ENCODE measurements at places on chromosomes 13 and 19. TPM values are rescaled to one million over a fixed set of nuclear protein-coding genes. Genes with fewer than 3 reads are reported as not detected.

DNA sequence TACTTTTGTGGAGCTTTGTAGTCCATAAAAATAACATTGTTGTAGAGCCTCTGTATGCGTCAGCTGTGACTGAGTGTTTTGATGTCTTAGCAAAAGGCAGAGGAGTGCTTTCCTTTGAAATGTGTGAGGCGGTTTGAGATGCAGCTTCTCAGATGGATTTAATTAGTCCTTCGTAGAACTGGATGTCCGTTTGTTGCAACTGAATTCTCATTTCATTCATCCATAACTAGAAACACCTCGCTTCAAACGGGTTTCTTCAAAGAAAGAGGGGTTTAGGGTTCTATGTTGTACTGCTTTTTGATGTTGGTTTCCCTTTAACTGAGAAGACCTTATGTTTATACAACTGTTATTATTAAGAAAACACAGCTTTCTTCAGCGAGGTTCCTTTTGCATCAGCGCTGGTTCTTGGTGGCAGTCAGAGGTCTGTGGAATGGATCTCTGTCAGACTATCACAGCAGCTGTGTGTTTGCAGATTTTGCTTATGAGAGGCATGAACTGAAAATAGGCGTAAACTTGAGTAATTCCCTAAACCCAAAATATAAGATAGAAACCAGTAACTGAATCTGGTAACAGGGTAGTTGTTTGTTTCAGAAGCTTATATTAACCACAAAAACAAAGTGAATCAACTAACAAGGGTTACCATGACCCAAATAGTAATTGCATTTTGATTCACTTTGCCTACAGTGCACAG, 194.4 kb downstream of the GGACT start:
- no peak for DNase-seq

DNA sequence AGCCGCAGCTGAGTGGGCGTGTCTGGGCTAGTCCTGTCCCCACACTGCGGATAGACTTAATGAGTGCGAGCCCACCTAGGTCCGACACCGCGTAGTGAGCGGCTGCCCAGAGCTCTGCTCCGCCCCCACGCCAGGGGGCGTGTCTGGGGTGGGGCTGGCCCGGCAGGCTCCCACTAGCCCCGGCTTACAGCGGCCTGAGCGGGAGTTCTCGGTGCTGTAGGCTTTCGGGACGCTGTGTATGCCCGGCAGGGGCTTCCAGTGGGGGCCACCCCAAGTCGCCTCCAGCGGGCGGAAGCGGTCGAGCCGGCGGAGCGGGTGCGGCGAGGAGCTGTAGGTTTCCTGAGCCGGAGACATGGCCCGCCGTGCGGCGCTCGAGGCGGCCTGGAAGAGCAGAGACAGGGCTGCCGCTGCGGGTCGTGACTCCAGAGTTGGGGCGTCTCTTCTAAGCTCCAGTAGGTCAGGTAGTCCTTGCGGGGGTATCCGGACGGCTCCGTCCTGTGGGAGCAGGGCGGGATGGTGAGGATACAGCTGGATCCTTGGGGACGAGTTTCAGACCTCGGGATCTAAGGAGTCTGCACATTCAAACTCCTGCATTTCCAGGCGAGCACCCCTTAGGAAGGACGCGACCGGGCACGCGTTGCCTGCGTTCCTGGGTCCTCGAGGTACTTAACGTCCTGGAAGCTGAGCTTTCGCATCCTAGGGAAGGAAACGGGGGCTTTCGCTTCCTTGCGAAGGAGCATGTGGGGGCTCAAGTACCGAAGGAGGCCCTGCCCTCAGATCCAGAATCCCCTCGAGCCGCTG, 1.2 kb downstream of the CGB7 start:
- peak; percentile 71 for DNase-seq

GRCh38 chr13:97135883-97136282, 86.2 kb upstream of the MBNL2 start:
- DNase-seq, result no peak

- no peak for DNase-seq
Observed at GRCh38 chr19:45772912-45773311, 3.9 kb upstream of the SIX5 start.

- no peak for DNase-seq
Observed at GRCh38 chr13:79191501-79191900, 214.6 kb downstream of the RBM26 start.

DNA sequence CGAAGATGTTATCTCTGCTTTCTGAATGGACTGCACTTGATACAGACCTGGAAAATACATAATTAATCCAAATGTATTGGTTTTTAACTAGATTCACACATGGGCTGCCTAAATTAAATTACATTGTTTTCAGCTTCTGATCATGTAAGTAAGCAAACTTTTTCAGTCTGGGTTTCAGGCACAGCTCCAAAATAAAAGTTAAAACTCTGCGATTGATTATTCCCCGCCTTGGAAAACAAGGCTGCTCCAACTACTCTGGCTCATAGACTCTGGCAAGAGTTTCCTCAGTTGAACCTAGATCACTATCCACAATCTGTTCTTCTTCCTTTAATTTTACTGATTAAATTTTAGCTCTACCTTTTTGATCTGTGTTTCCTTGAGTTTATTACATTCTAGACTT, 526.0 kb upstream of the SPRY2 start:
- no peak for DNase-seq

- no peak for DNase-seq
Observed at GRCh38 chr13:72745260-72745659, 17.5 kb downstream of the BORA start.

- no peak for DNase-seq
Observed at GRCh38 chr13:101298517-101298916, 117.8 kb downstream of the NALCN start.

DNA sequence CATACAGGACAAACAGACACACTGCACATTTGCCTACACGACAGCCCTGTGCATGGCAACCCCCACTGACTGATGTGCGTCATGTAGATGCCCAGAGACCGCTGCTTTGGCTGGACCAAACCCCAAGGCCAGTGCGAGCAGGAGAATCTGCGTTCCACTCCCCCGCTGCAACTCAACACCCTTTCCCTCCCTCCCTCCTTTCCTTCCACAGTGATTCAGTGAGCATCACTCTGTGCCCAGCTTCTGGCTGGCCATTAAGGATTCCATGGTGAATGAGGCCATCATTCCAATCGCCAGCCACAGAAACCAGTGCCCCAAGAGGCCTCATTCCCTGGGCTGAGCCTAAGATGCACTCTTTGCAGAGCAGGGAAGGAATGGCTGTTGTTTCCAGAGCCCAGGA, 61.6 kb downstream of the GSX1 start:
- DNase-seq, result no peak

GRCh38 chr19:7748756-7749155, 1.4 kb upstream of the CD209 start:
- no peak for DNase-seq

DNA sequence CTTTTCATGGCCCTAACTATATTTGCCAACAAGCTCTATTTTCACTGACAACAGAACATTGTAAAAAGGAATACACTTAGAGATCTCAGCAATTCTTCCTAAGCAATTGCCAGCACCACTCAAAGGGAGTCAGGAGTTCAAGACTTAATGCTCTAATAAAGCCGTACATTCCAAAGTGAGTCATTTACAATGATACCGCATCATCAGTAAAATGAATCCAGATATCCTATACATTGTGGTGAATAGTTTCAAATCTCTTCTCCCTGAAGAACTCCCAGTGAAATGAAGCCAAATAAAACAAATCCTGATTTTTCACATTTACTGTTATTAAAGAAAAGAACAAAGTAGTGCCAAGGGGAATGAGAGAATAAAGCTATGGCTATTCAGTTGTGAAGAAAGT, 2898.7 kb upstream of the PCDH20 start:
- DNase-seq, result no peak

- peak; percentile 76 for DNase-seq
Observed at GRCh38 chr13:48161530-48162179, 66.8 kb upstream of the MED4 start.

GRCh38 chr19:294341-294945, 3.2 kb upstream of the PLPP2 start:
- no peak for DNase-seq

DNA sequence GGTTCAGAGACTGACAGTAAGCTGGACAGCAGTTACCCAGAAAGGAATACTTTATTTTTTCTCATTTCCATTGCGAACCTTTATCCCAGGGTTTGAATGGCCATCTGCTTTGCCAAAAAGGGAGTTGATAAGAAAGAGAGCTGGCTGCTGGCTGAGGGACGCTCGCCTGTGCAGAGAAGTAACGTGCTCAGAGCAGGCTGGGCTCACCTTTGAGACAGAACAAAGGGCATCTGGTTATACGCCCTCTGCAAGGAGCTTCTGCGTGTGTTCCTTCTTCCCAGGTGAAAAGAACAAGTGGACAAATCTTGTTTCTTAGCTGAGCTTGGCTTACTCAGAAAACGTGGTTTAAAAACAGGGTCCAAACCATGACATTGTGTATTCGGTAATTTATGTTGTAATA, 47.4 kb downstream of the EFNB2 start:
- DNase-seq, result no peak

- no peak for DNase-seq
Observed at GRCh38 chr19:56273563-56274117, 1.1 kb downstream of the EDDM13 start.

GRCh38 chr13:67390462-67391086, 160.4 kb upstream of the PCDH9 start:
- DNase-seq, result no peak

DNA sequence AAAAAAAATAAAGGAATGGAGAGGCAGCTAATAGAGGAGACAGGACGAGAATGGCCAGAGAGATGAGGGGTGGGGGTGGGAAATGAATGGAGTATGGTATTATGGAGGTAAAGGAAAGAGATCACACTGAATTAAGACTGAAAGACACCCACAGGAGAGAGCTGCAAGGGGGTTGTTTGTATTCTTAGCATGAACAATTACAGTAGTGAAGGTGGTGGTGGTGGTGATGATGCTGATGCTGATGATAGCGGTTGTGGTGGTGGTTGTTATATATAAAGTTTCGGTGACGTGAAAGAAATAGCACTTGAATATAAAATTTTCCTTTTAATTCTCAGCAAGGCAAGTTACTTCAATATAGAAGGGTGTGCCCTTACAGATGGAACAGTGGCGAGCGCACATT, 2.8 kb upstream of the ADGRE3 start:
- no peak for DNase-seq

- no peak for DNase-seq
Observed at GRCh38 chr19:5080030-5080654, 111.2 kb downstream of the KDM4B start.

- no peak for DNase-seq
Observed at GRCh38 chr13:32866921-32867320, 149.3 kb upstream of the KL start.

GRCh38 chr13:81726037-81726726, 1385.3 kb upstream of the SPRY2 start:
- no peak for DNase-seq

GRCh38 chr19:13841086-13841961, 35.6 kb upstream of the NANOS3 start:
- no peak for DNase-seq

DNA sequence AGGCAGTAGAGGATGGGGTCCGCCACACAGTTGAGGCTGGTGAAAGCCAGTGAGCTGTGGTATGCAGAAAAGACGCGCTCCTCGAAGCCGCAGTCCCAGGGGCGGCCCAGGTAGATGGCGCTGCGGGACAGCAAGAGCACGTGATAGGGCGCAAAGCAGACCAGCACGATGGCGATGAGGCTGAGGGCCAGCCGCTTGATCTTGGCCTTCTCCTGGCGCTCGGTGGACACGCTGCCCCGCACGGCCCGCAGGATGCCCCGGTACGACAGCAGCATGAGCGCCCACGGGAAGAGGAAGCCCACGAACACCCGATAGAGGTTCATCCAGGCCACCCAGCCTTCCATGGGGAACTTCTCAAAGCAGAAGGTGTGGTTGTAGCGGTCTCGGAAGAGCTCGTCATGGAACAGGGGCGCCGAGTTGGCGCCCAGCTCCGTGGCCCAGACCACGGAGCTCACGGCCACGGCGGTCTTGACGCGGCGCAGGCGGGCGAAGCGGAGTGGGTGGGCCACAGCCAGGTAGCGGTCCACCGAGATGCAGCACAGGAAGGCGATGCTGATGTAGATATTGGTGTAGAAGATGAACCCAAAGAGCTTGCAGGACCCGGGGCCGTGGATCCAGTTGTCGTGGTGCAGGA, 6.5 kb upstream of the OPA3 start:
- DNase-seq, result peak; percentile 63

DNA sequence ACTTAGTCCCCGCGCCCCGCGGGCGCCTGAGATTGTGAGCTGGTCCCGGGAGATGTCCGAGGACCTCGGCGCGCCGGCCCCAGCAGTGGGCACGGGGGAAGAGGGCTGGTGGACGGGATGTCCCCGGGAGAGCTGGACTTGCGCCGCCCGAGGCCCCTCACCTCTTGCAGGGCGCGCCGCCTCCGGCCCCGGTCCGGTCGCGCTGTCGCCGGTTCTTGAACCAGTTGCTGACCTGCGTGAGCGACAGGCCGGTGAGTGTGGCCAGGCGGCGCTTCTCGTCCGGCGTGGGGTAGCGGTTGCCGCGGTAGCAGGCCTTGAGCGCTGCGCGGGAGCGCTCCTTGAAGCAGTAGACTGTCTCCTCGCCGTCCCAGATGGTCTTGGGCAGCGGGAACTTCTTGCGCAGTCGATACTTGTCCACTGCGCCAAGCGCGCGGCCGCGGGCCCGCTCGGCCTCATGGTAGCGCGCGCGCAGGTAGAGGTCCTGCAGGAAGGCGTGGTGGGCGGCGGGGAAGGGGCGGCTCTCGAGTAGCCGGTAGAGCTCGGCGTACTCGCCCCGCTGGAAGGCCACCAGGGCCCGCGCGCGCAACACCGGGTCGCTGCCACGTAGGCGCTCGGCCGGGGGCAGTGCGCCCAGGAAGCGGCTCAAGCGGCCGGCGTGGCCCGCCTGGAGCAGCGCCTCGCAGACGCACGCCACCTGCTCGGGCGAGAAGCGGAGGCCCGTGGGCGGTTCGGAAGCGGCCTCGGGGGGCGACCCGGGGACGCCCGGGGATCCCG, 984 bp downstream of the SIX5 start:
- DNase-seq, result peak; percentile 78

- DNase-seq, result no peak
Observed at GRCh38 chr13:90824032-90824431, 523.5 kb upstream of the MIR17HG start.

DNA sequence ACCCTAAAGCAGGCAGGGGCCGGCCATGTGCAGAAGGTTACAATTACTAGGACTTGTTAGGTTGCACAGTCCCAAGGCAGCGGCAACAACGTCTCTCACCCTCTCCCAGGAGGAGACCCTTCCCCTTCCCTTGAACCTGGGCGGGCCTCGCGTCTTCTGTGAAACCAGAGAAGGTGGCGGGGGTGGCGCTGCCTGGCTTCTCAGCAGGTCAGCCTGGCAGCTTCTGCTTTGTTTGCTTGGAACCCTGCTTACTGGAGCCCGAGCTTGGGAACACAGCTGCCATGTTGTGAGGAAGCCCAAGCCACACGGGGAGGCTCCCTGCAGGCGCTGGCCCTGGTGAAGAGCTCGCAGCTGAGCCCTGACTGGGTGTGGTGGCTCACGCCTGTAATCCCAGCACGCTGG, 15.5 kb downstream of the MKNK2 start:
- DNase-seq, result no peak

- DNase-seq, result peak; percentile 84
Observed at GRCh38 chr13:42524487-42525034, 49.4 kb upstream of the TNFSF11 start.

Gene FREM2
- total RNA-seq, result 2.6 TPM

Gene CEP89
- total RNA-seq, result 5.5 TPM

Gene PEX11G
- 5.5 TPM for total RNA-seq

Gene ZNF44
- total RNA-seq, result 11.6 TPM

Gene PGLYRP2
- total RNA-seq, result 135 TPM

Gene PRTN3
- not detected for total RNA-seq

Gene FCAR
- 0.43 TPM for total RNA-seq

Gene ZNF534
- not detected for total RNA-seq

Measured in right lobe of liver (tissue), 6 donors.